Esophagus squamous epithelium (tissue), 5 donors: ENCODE measurements at places on chromosomes 2 and 18.
A peak's percentile ranks its signal among the peaks of the same experiment; 100 is the strongest.

GRCh38 chr18:73150199-73150598, 282.4 kb upstream of the NETO1 start:
- H3K27me3 ChIP-seq: no peaks in the 10 kb centered on the region
- H3K4me1 ChIP-seq: no peaks in the 10 kb centered on the region
- DNase-seq: no peak
- H3K27ac ChIP-seq: no peak overlapping the region
- no peak overlapping the region for H3K4me3 ChIP-seq

GRCh38 chr2:24874035-24874434, 46.0 kb downstream of the ADCY3 start:
- H3K27ac ChIP-seq: peak overlapping the region; percentile 75
- no peaks in the 10 kb centered on the region for H3K36me3 ChIP-seq
- H3K4me3 ChIP-seq: no peak overlapping the region
- no peak for DNase-seq
- H3K27me3 ChIP-seq: no peaks in the 10 kb centered on the region
- H3K4me1 ChIP-seq: no peaks in the 10 kb centered on the region

- H3K4me1 ChIP-seq: no peaks in the 10 kb centered on the region
- H3K27me3 ChIP-seq: no peaks in the 10 kb centered on the region
- H3K4me3 ChIP-seq: no peak overlapping the region
- no peak for DNase-seq
- H3K36me3 ChIP-seq: no peaks in the 10 kb centered on the region
These were observed 159.8 kb downstream of the ZNF385B start for GRCh38 chr2:179701524-179702110.

- no peaks in the 10 kb centered on the region for H3K36me3 ChIP-seq
- H3K27me3 ChIP-seq: no peaks in the 10 kb centered on the region
- no peaks in the 10 kb centered on the region for H3K4me1 ChIP-seq
- DNase-seq: no peak
- H3K4me3 ChIP-seq: no peak overlapping the region
These were observed 46.8 kb upstream of the ANKRD62 start for GRCh38 chr18:12046751-12047335.

DNA sequence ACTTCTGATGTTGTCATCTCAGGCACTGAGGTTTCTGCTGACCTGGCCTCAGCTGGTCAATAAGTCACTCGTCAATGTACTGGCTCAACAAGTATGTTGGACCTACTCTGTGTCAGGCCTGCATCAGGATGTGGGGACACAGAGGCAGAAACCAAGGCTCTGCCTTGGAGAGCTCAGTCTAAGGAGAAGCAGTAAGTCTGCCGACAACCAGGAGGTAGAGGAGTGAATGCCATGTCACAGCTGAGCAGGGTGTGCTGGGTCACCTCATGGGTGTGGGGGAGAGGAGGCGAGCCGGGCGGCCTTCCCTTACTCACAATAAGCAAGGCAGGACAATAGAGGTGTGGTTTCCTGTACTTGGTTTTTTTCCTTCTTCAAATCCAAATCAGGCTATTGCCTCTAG, 75.8 kb downstream of the COLEC12 start:
- H3K27ac ChIP-seq: no peak overlapping the region
- peaks cover 39% of the 10 kb centered on the region for H3K4me1 ChIP-seq
- H3K36me3 ChIP-seq: no peaks in the 10 kb centered on the region
- DNase-seq: no peak
